ENCODE measurements at places on chromosomes 1 and 21.

- no peak for DNase-seq
Observed at GRCh38 chr21:43842742-43843141, 22.3 kb upstream of the AGPAT3 start.

DNA sequence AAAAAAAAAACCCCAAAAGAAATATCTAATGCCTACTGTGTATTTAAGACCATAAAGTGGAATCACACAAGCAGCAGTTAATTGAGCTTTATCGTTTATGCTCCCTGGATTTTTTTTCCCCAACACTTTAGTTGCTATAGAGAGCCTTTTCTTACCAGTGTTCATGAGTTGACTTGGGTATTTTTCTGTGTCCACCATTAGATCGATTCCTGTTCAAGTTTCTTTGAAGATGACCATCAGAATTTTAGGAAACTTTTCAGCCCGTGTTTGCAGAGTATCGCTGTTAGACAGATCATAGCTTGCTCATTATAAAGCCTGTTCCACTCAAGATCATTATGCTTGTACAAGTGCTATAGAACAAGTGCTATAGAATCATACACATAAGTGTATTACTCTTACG lies 1.5 kb downstream of the RALGPS2 start:
- DNase-seq = no peak

GRCh38 chr1:237205400-237206064 lies 163.5 kb downstream of the RYR2 start:
- no peak for DNase-seq

DNA sequence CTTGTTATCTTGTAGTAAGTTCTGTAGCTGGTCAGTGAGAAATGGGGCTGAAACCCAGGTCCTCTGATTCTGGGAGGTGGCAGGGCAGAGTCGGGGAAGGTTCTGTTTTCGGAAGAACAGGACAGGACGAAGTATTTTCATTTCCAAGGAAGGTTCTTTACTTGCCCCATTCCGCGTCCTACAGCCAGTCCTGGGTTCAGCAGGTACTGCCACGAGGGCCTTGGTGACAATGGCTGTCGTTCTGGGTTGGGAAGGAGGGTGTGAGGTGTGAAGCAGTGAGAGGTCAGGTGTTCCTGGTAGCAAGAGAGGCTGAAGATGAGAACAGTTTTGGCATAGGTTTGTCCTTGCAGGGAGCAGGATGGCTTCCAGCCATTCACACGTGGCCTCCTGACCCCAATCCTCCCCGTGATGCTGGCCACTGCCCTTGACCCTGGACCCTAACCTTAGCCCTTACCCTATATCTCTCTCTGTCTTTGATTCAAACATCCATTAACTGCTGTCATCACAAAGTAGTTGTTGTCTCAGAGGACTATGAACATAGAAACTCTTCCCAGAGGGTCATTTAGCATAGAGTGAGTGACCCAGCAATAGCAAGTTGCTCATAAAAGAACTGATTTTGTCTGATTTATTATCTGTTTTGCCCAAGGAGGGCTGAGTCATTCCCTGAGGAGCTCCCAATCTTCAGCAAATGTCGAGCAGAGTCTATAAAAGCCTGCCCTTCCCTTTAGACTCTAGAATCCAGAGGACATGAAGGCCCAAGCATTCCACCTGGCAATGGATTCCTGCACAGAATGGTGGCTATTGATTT lies 25.0 kb downstream of the VASH2 start:
- DNase-seq = no peak

GRCh38 chr1:53145942-53146708 lies 3.7 kb upstream of the SLC1A7 start:
- no peak for DNase-seq

DNA sequence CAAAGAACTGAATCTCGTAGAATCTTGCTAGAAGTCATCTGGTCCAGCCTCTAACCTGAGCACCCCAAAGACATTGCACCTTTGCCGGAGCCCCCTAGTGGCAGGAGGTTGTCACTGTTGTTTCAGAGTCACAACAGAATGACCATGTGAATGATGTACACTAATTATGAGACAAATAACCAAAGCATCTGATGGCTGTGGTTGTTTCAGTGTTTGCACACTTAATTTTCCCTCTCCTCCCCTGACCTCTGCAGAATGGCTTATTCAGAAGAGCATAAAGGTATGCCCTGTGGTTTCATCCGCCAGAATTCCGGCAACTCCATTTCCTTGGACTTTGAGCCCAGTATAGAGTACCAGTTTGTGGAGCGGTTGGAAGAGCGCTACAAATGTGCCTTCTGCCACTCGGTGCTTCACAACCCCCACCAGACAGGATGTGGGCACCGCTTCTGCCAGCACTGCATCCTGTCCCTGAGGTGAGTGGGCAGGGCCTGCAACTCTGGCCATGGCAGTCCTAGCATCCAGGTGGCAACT lies 26.4 kb downstream of the TRAF5 start:
- peak; percentile 47 for DNase-seq

GRCh38 chr1:157133426-157133825 lies 4.8 kb downstream of the ETV3 start:
- no peak for DNase-seq

DNA sequence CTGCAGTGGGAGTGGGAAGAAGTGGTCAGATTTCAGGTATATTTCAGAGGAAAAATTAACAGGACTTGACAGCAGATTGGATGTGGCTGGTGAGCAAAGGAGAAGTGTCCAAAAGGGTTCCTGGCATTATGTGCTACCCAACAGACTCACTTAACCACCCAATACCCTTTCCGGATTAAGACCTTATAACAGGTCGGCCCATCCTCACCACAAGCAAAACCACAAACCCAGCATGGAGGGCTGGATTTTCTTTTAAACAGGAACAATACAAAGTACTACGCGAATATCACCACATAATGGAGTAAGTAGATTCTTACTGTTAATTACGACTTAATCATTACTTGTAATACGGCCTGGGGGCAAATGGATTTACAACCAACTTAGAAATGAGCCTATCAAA lies 59.2 kb downstream of the WDR64 start:
- no peak for DNase-seq

GRCh38 chr1:210377731-210378333 lies 49.1 kb downstream of the HHAT start:
- DNase-seq = no peak

DNA sequence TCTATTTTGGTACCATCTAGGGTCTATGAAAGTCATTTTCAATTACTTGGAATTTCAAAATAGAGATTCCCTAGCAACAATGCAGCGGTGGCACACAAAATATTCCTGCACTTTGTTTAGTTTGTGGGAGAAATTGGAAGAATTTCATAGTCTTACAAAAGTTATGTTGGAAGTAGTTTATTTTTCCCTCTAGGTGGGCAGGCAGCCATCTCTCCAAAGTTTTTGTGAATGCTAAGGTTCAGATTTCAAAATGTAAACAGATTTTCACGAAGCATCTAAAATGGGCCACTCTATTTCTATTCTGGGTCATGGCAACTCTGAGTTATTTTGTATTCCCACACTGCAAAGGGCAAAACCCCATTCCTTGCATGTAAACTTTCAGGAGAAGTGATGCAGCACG lies 8.0 kb downstream of the SMCP start:
- no peak for DNase-seq

DNA sequence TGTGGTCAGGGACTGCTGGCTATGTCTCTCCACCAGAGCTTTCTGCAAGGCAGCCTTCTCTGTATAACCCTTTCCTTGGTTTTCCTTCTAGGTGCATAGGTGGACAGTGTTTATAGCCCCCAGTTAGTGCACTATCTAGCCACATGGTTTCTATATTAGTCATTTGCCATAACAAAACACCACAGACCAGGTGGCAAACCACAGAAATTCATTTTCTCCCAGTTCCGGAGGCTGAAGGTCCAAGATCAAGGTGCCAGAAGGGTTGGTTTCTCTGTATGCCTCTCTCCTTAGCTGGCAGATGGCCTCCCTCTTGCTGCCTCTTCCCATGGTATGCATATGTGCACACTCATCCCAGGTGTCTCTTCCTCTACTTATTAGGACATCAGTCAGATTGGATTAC lies 106.4 kb downstream of the KAZN start:
- DNase-seq = no peak

GRCh38 chr1:218743861-218744505 lies 398.8 kb downstream of the TGFB2 start:
- no peak for DNase-seq

DNA sequence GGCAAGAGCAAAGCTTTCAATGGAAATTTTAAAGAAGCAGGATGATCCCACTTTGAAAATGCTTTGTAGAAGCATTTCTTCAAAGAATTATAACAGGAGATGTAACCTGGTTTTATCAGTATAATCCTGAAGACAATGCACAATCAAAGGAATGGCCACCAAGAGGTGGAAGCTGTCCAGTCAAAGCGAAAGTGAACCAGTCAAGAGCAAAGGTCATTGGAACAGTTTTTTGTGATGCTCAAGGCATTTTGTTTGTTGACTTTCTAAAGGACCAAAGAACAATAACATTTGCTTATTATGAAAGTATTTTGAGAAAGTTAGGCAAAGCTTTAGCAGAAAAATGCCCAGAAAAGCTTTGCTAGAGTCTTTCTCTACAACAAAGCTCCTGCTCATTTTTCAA lies 5.5 kb upstream of the CD84 start:
- no peak for DNase-seq

DNA sequence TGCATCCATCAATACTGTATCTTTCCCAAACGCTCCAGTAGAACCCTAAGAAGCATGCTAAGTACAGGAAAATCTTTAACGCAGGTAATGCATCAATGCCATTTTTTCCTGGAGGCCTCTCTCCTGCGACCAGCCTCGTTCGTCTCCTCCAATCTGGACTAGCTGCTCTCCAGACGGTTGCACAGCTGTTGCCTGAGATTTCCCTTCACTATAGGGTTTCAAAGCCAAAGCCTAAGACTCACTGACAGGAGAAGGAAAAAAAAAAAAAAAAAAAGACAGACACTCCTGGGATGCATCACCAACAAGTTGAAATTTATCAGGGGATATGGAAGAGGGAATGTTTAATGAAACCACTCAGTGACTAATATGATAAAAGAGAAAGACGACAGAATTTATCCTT lies 93.0 kb downstream of the APP start:
- DNase-seq = no peak

DNA sequence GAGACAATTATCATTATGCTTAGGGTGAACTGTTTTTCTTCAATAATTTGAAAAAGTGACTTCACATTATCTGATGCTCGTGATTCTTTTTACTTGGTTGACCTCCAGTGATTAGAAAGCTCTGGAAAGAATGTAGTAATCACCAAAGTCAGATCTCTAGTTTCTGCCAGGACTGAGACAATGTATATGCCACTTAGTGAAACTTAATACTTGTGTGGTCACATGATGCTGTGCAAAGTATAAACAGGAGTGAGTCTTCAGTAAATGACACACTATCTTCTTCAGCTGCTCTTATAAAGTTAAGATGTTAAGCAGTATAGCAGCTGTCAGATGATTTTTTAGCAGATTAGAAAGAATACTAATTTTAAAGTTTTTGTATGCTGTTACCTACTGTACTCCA lies 17.2 kb downstream of the VCAM1 start:
- DNase-seq = no peak

GRCh38 chr1:207669528-207670009 lies 24.6 kb downstream of the CR1L start:
- DNase-seq = no peak

All from stimulated activated CD8-positive, alpha-beta memory T cell treated with anti-CD3 and anti-CD28 coated beads, Interleukin-7, amount 100 ng/mL, for 4 hours (primary cell).